ENCODE measurements at places on chromosomes 2 and 18. TPM values are rescaled to one million over a fixed set of nuclear protein-coding genes. Genes with fewer than 3 reads are reported as not detected.

Gene MREG
- total RNA-seq: 1.9 TPM

Gene PLEKHB2
- total RNA-seq: 119 TPM

Gene ELOA2
- not detected for total RNA-seq

Gene USP34
- total RNA-seq: 59.1 TPM

Gene SKOR2
- not detected for total RNA-seq

Gene POTEI
- not detected for total RNA-seq

Gene FTCDNL1
- total RNA-seq: not detected

Gene RAB27B
- total RNA-seq: 0.88 TPM

Gene COPS7B
- total RNA-seq: 24.9 TPM

Gene GAL3ST2
- not detected for total RNA-seq

Gene GPR35
- 0.13 TPM for total RNA-seq

GRCh38 chr2:105100046-105100840 is 62.4 kb downstream of the MRPS9 start:
- DNase-seq: no peak

GRCh38 chr2:145845207-145845894 is 1325.4 kb upstream of the ZEB2 start:
- DNase-seq: no peak

DNA sequence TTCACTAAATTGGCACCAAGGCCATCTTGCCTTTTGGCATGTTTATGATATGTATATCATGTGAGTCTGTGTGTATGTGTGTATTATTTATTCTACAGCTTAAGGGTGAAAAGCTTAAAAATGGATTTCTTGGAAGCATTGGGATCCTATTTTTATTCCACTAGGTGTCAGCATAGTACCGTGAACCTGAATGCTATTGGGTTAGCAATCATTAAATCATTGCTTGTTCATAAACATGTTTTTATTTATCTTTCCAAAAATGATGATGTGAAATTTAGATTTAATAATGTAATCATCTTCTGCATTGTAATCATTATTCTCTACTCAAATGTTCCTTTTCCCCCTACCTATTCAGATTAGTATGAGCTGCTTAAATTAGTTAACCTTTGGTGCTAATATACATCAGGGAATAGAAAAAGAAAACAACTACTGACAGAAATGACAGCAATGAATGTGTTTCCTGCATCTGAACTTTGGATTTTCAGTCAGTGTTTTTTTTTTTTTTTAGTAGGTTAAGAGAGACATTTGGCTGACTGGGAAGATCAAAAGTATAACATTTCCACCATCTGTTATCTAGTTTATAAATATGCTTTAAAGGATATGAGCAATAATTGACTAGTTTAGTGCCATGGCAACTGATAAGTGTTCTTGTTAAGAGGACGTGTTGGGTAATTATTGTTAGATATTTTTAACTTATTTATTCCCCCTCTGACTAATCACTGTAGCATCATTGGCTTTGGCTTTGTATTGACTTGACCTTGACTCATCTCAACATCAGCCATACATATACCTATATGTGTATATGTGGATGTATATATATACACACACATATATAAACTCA is 14.1 kb upstream of the ZSWIM2 start:
- DNase-seq: no peak

DNA sequence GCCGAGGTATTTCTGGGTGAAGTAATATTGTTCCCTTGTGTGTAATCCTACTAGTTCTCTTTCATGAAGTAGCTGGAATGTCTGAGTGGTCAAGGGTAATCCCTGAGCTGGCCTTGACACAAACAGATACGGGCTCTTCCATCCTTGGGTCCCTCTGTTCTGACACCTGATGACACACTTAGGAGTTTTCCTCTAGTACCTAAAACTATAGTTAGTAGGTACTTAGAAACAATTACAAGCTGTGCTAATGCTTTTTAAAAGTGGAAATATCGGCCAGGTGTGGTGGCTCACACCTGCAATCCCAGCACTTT is 59.2 kb upstream of the IL1R1 start:
- no peak for DNase-seq

DNA sequence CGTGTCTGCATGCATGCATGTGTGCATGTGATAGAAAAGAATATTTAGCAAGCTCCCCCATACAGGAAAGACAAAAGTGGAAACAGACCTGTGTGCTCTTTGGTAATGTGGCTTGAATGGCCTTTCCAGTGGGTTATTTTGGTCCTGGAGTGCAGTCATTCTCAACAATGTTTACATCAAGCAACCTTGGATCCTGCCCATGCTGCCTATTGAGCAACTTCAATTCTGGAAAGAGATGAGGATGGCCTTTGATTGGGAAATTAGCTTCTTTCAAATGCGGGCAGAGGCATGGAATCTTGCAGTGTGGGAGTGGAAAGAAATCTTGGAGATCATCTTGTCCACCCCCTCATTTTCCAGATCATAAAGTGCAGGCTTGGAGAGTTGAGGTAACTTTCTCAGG is 87.2 kb upstream of the SMAD2 start:
- DNase-seq: no peak

DNA sequence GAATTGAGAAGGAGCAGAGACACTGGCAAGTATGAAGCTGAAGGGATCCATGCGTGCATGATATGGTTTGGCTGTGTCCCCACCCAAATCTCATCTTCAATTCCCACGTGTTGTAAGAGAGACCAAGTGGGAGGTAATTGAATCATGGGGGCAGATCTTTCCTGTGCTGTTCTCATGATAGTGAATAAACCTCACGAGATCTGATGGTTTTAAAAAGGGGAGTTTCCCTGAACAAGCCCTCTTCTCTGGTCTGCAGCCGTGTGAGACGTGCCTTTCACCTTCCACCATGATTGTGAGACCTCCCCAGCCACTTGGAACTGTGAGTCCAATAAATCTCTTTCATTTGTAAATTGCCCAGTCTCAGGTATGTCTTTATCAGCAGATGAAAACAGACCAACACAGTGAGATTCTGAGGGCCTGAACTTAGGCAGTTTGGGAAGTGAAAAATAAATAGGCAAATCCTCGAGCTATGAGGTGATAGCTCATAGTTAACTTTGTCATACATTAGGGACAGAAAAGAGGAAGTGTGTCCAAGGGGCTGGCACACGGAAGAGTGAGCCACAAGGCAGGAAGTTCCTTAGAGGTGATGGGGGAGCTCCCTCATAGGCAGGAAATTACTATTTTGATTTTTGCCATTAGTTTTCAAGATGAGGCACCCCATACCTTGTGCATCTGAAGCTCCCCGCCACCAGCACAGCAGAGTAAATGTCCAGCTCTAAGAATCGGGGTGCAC is 658.8 kb upstream of the ID2 start:
- DNase-seq: no peak

DNA sequence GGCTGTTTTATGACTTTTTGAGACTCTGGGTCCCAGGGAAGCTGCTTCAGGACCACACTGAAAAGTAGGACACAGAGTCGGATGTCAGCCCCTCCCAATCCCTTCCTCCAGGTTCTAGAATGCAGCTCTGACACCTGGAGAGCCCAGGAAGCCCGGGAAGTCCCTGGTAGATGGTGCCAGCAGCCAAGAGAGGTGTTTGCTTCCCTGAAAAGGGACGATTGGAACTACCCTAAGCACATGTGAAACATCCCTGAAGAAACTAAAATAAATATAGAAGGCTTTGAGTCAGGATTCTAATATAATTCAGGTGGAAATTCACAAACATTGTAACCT is 163.2 kb upstream of the CYRIA start:
- no peak for DNase-seq

- no peak for DNase-seq
Observed at GRCh38 chr18:57051657-57052044, 95.2 kb upstream of the BOD1L2 start.

- DNase-seq: no peak
Observed at GRCh38 chr2:234772733-234773060, 179.1 kb upstream of the SH3BP4 start.

All from SJSA1 (cell line).